Suppressor macrophage treated with lipopolysaccharide for 1 hour (primary cell): ENCODE measurements at places on chromosomes 13 and 19.

DNA sequence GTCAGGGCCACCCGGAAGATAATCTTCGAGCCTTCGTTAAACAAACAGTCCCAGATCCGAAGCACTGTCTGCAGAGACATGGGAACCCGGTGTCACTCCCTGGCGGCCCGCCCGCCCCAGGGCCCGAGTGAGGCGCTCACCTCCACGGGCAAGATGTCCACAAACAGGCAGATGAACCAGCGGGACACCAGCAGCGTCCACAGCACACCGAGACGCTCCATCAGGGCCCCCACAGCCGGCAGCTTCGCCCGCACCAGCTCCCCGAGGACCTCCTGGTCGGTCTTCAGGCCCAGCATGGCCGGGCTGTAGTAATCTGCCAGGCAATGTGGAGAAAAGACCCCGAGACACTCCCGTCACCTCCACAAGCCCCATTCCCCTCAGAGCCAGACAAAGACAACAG, 28.7 kb downstream of the LAMP1 start:
- DNase-seq: no peak

- peak; percentile 73 for DNase-seq
Observed at GRCh38 chr19:35135389-35135909, 590 bp upstream of the LGI4 start.

DNA sequence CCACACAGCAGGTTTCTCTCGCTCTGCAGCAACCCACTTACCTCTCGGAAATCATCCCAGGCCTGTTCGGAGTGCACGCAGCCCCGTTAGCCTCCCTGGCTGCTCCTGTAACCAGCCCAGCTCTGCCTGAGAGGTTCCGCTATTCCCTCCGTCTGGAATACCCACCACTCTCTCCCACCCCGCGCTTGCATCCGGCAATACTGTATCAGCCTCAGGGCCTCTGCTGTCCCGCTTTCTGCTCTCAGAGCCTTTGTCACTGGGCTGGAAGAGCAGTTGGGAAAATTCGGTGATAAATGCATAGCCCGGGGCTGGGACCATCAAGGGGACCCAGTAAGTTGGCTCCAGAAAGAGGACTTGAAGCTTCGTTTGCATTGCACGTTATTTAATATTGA, 759 bp upstream of the TLE6 start:
- DNase-seq: no peak

- DNase-seq: no peak
Observed at GRCh38 chr13:83221813-83222241, 660.4 kb downstream of the SLITRK1 start.

DNA sequence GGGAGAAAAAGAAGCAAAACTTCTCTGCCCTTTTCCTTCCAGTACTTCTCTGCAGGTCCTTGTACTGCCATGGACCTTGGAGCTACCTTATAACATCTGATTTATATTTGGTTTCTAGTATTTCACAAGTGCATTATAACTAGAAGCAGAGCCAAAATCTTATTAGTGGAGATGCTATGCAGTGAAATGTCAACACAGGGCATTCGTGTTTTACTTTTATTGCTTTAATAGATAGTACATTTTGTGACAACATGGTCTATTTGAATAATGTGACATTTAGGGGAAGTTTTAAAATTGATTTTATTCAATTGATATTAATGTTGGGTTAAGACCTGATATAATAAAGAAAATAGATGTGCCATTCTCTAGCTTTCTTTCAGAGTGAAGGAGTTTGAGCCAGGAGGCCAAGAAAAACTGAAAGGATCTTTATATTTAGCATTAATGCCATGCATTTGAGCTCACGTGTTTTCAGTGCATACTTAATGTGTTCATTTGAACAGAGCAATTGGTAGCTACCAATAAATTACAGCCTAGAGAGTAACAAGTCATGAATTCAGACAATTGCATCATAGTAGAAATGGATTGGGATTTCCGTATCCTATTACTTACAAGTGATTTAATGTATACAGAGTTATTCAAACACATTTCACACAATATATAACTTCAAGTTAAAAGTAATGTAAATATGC, 863.8 kb downstream of the GPC5 start:
- no peak for DNase-seq

DNA sequence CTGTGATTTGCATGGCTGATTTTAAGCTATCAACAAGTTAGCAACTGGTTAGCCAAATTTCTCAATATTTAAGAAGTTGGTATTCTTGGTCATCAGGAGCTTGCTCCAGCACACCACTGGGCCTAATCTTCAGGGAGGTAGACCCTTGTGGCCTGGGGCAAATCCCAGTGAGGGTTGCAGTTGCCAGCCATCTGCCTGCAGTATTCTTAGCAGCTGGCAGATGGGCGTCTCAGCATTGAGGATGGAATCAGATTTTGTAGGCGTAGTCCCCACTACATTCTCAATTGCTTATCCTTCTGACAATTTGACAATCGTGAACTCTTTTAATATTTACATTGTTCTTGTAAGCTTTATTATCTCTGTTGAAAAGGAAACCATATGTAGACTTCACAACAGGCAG, 1266.2 kb downstream of the SLITRK5 start:
- DNase-seq: no peak

DNA sequence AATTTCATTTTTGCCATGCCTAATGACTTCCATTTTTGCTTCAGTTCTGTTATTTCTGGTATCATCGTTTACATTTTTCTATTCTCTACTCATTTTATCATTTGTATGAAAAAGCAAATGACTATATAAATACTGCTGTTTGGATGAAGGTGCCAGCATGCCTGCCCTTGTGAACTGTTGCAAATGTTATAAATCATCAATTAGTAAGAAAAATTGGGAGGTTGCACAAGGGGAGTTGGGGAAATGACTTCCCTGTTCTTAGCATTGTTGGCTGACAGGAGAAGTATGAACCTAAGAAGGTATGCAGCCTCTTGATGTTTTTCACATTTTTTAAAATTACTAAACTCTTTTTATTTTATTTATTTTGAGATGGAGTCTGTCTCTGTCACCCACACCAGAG, 15.1 kb downstream of the SAFB start:
- DNase-seq: no peak

- no peak for DNase-seq
Observed at GRCh38 chr13:99884913-99885312, 86.7 kb downstream of the ZIC5 start.

DNA sequence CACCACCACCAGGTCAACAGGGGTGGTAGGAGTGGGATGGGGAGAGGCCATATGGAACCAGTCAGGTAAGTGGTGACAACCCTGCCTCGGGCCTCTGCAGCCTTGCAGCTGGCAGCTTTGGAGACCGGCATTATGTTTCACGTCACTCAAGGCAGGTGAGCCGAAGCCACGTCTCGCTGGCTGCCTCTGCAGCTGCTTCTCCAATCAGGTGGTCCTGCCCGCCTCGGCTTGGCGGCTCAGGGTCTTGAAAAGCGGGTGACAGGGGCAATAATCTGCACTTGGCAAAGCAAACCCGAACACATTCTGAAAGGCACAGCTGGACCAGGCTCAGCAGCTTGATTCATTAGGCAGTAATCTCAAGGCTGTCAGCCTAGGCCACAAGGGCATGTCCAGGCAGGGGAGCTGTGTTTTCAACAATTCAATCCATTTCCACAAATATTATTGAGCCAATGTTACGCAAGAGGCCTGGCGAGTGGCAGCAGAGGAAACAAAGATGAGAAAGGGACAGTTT, 77.4 kb upstream of the PCDH8 start:
- no peak for DNase-seq

DNA sequence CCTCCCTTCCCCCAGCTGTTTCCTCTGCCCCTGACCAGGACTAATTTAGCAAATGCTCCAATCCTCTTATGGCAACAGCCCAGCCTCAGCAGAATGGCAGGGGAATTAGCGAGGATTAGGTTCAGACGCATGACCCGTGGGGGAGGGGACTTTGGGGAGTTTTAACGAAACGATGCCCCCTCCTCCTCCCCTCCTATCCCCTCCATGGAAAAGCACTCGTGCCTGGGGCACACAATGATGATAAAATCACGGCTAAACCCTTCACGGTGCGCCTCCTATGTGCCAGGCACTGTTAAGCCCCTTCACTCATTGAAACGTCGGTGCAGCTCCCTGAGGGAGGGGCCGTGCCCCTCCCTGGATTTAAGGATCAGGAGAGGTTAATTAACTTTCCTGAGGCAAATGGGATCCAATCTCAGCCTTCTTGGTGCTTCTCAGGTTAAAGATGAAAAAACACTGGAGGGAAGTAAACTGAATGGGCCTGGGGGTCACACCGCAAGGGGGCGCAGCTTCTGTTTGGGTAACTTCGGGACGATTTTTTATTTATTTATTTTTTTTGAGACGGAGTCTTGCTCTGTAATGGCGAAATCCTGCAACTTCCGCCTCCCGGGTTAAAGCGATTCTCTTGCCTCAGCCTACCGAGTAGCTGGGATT, 10.1 kb upstream of the TPRX2 start:
- peak; percentile 61 for DNase-seq

DNA sequence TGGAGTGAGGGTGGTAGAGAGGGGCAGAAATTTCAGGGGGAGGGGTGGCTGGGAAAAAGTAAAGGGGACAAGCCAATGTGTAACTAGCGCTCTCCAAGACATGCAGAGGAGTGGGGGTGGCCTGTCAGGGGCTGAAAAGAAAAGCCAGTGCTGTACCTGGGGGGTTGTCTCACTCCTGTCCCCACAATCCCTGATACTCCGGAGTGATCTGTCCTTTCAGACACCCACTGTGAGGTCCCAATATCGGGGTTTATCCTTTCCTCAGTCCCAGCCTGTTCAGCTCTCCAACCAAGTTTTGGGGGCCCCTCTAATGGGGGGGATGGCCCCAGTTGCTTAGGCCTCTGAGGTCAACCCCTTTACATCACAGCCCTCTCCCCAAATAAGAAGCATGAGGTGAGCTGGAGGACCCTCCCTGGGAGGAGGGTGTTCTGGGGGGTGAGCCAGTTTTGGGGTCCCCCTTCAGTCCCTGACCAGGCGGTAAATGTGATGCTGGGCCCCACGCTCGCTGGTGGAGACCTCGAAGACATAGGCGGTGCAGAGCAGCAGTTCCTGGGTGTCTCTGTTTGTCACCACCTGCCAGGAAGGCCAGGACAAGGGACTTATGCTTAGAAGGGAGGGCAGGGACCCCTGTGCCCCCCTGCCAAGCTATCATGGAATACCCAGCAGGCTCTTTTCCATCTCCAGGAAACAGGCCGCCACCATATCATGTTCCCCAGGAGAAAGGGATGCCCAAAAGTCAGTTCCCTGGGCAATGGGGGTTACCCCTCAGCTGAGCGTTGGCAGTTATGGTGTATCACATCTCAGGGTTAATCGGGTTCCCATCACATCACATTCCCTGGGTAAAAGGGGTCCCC, 5.9 kb downstream of the CD37 start:
- no peak for DNase-seq

DNA sequence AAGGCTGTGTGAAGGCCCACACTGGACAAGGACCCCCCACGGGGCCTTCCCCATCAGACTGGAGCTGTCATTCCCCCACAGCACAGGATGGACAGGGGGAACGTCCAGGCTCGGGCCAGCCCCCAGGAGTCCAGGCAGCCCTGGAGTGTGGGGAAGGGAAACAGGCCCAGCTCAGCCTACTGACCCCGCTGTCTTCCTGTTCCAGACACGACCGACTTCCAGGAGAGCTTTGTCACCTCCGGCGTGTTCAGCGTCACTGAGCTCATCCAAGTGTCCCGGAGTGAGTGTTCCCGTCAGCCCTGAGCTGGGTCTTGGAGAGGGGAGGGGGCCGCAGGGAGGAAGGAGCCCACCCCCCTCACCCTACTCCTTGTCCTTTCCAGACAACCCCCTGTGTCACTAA, 47.0 kb downstream of the SMIM24 start:
- DNase-seq: no peak

- no peak for DNase-seq
Observed at GRCh38 chr19:10966809-10967208, 6.0 kb downstream of the SMARCA4 start.
